T-helper 17 cell (primary cell): ENCODE measurements at places on chromosomes 16 and 17.

- DNase-seq: no peak
These were observed 80.5 kb downstream of the ZNF778 start for GRCh38 chr16:89297910-89298545.

- no peak for DNase-seq
These were observed 176.7 kb upstream of the NOG start for GRCh38 chr17:56416682-56417351.

- DNase-seq: no peak
These were observed 54.2 kb downstream of the SNX20 start for GRCh38 chr16:50626868-50627267.

- DNase-seq: no peak
These were observed 248.0 kb upstream of the GSE1 start for GRCh38 chr16:85365120-85365519.

DNA sequence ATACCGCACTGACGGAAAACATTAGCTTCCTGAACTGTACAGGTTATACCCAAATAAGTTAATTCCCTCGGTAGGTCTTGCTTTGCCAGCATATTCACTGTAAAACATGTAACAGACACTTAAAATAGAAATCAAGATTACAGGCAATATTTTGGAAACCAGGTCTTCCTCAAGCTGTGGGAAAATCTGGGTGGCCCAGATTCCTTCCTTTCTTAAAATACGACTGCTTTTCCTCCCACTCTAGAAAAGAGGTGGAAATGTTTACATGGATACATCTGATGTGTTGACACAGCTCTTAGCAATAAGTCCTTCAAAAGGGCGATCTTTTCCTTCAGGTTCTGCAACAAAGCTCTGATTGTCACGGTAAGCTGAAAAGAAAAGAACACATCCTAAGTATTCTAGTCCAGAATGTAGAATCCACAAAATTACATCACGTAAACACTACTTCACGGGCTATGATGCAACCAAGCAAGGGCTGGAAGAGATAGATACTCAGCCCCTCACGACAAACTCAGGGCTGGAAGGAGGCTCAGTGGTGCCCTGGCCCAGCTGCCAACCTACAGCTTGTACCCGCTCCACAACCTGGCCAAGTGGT is 18.4 kb downstream of the STX8 start:
- no peak for DNase-seq

GRCh38 chr16:77307426-77308162 is 108.4 kb downstream of the SYCE1L start:
- DNase-seq: no peak

- no peak for DNase-seq
These were observed 5.4 kb downstream of the C17orf58 start for GRCh38 chr17:67990909-67991308.

DNA sequence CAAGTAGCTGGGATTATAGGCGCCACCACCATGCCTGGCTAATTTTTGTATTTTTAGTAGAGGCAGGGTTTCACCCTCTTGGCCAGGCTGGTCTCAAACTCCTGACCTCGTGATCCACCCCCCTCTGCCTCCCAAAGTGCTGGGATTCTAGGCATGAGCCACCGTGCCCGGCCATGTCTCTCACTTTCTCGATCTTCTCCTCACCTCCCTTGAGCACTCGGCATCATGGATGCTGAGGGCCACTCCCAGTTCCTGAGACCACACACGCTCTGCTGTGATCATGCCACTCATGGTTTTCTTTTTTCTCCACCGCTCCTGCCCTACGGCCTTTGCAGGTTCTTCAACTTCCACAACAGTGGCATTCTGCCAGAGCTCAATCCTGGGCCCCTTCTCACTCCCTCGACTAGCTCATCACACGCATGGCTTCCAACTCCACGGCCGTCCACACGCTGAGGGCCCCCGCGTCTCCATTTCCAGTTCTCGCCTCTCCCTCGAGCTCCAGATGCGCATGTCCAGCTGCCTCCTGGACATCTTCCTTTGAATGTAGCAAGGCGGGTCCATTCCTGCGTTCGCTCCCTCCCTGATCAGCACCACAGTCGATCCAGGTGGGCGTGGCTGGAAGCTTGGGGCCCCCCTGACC is 5.5 kb upstream of the NCBP3 start:
- DNase-seq: no peak

DNA sequence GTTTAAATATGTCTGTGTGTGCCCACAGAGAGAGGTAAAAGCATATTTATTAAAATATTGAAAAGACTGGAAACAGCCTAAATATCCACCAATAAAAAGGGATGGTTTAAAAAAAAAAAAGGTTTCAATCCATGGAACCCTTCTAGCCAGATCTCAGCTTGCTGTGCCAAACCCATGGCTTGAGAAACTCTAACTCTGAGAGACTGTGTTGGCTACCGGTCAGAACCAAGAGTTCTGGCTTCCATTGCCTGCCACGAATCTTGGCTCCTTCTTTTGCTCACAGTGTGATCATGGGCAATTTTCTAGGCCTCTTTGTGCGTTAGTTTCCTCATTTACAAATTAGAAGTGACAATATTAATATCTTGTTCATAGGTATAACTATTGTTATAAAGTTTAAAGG is 201.3 kb upstream of the IRX3 start:
- DNase-seq: no peak

- no peak for DNase-seq
These were observed 5.6 kb upstream of the TBX2 start for GRCh38 chr17:61393904-61394629.

GRCh38 chr17:42103221-42103954 is 5.1 kb upstream of the ZNF385C start:
- DNase-seq: no peak

DNA sequence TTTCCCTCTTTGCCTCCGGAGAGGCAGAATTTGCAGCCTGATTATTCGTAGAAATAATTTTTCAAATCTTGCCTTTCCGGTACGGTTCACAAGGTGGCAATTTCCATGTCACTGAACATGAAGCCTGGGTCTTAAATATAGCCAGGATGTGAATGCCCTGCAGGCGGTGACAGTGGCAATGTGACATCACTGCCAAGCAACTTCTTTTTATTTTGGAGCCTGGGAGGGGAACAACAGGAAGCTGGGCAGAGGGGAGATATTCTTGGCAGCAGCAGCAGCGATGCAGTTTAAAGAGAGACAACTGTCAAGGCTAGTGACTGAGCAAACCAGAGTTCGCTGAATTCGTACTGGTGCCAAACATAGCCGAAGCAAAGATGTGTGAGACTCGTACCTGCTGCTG is 171.1 kb downstream of the SNX29 start:
- DNase-seq: no peak

GRCh38 chr17:34146440-34147043 is 108.5 kb upstream of the CCL2 start:
- DNase-seq: peak; percentile 18

GRCh38 chr17:79627184-79627765 is 16.4 kb upstream of the RBFOX3 start:
- no peak for DNase-seq
